NCI-H446 (cell line): ENCODE measurements at places on chromosomes 2 and 18.
A peak's percentile ranks its signal among the peaks of the same experiment; 100 is the strongest.

DNA sequence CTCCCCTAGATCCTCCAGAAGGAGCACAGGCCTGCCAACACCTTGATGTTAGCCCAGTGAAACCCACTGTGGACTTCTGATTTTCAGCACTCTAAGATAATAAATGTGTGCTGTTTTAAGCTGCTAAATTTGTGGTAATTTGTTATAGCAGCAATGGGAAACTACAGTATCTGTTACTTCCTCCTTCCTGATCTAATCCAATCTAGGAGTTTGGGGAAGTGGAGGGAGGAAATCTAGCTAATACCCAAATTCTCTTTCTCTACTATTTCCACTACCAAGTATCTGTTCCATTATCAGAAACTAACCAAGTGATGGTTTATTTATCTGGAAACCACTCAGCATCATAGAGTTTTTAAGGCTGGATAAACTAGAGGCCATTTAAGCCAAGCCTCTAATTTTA, 64.9 kb downstream of the AFF3 start:
- DNase-seq, result no peak

GRCh38 chr18:10528439-10528838, 2.6 kb downstream of the NAPG start:
- no peak for DNase-seq

DNA sequence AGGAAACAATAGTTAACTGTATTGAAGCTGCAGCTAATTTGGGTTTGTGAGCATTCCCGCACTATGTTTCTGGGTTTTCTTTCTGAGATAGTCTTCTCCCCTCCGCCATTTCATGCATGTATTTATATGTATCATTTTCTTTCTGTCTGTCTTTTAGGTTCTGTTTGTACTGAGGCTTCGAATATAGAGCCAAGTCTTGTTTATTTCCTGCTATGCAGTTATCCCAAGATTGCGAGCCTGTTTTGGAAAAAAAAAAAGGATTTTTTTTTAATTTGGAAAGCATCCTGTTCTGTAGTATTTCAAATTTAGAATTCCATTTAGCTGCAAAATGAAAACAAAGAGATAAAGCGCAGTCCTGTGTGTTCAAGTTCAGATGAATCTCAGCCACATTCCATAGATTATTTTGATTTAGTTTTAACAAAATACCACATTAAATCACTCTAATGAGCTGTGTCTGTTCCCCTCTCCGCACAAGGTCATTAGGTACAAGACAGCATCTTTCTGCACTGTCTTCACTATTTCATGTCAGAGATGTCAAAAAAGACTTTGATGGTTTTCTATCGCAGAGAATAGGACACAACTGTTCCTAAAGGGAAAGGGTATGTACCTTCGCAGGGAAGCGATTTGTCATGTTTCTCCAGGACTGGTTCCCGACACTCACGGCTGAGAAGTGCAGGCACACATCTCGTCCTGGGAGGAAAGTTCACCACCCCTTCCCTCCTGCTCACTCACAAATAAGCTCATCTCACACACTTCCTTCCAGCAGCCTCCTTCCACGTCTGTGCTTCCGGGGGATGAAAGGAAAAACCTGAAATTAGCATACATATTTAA, 443.4 kb downstream of the ZNF516 start:
- no peak for DNase-seq

GRCh38 chr2:144971786-144972335, 451.9 kb upstream of the ZEB2 start:
- DNase-seq, result no peak

- DNase-seq, result no peak
Observed at GRCh38 chr2:200962811-200963123, 693 bp downstream of the ORC2 start.

- no peak for DNase-seq
Observed at GRCh38 chr2:99648906-99649789, 159.3 kb upstream of the REV1 start.

DNA sequence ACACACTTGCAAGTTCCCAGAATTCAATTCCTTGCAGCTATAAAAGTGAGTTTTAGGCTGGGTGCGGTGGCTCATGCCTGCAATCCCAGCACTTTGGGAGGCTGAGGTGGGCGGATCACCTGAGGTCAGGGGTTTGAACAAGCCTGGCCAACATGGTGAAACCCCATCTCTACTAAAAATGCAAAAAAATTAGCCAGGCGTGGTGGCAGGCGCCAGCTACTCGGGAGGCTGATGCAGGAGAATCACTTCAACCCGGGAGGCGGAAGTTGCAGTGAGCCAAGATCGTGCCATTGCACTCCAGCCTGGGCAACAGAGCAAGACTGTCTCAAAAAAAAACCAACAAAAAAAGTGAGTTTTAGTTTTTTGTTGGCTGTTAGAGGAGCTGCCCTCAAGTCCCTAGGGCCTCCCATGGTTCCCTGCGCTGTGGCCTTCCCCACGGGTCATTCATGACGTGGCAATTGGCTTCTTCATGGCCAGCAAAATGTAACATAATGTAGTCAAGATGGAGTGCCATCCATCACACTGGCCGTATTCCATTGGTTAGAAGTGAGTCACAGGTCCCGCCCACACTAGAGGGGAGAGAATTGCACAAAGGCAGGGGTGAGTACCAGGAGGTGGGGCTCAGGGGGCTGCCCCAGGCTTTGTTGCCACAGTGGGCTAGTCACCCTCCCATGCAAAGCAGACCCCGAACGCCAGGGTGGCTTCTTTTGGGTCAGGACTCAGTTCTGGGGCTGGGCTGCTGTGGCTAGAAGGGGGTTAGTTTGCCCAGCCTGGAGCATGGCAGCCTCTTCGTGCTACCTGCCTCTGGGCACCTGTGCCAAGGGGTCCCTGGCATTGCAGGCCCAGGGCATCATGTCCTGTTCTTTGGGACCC, 37.7 kb upstream of the INHBB start:
- no peak for DNase-seq

- DNase-seq, result peak; percentile 60
Observed at GRCh38 chr2:219344751-219345430, 12.3 kb upstream of the RESP18 start.
